ENCODE measurements at places on chromosomes 16 and 17.

DNA sequence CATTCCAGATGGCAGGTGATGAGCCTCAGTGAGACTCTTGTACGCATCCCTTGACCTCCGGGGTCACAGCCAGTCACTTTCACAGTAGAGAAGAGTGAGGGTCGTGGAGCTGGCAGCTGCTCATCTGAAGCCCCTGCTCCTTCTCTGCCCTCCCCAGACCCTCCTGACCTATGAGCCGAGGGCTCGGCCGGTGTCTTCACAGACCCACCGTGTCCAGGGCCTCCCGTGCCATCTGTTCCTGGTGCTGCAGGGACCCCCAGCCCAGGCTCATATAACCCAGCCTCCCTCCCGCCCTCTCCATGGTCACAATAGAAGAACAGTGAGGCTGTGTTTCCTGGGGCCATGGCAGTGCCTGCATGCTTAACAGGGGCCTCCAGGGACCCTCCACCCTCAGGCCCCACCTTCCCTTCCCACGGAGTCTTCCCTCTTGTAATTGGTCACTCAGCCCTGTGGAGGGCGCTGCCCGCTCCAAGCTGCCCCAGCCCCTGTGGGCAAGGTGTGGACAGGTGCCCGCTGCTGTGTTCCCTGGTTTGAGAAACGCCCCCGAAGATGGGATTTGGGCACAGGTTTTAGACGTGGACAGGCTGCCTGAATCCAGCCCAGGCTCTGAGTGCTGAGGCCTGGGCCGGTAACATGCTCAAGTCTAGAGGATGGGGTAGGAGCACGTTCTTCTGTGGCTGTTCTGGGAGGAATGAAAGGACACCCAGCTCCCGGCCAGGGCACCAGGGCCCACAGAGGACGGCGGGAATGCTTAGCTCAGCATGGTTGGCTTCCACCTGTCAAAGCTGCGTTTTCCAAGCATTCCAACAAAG lies 38.7 kb downstream of the ACSF3 start:
- no peak for DNase-seq

DNA sequence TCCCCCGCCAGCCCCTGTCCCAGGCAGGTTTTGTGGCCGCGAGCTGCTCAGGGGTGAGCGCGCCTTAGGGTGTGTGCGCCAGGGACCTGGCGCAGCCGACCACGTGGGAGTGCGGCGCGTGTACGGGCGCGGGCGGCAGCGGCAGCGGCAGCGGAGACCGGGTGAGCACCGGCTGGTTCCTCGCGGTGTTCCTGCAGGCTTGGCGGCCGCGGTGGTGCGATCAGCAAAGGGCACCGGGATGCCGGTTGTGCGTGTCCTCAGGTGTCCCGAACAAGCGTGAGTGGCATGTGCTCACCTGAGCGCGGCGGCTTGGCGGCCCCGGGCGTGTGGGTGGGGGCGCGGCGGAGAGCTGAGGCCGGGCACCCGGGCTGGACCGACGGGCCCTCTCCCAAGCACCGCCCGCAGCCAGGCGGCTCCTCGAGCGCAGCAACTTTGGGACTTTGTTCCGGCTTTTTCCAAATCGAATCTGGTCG lies 381 bp upstream of the HSD11B2 start:
- no peak for DNase-seq

DNA sequence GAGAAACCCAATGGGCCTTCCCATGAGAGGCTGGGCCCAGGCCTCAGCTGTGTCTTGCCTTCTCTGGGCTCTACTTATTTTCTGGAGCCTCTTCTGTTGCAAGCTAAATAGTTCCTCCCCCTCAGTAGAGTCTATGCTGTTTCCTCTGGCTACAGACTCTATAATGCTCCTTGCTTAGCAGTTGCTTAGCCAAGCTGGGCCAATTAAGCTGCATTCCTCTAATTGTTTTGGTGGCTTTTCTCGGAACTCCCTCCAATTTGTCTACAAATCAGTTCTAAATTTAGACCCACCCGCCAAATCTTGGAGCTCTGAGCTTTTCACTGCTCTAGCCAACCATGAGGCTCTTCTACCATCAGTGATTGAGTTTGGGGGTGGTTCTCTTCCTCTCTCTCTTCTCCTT lies 302.7 kb upstream of the ASIC2 start:
- no peak for DNase-seq

- DNase-seq, result no peak
Measured at GRCh38 chr16:27321013-27321915, 7.5 kb downstream of the IL4R start.

DNA sequence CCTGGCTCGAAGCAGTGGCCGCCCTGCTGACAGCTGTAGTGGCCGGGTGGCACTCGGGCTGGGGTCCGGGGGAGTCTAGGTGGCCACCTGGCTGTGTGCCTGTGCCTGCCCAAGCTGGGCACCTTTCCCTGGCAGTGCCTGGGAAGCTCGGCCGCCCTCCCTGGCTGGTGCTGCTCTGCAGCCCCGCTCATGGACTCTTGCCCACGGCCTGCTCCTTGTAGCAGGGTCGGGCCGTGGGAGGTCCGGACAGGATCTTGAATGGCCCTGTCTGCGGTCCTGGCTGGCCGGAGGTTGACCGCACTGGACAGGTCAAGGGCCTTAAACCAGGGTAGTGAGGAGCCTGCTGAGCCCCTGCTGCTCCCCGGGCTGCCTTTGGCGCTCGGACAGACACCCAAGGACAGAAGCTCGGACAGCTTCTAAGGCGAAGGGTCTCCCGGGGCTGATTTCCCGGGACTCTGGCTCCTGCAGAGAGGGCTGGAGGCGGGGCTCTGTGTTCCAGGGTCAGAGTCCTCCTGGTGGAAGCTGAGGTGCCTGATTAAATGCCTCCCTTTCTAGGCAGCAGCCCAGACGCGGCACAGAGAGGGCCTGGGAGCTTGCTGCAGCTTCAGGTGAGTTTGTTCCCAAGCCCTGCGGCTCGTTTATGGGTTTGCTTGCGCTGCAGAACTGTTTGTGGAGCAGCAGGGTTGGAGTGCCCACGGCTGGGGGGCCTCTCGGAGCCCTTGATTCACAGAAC lies 6.0 kb downstream of the CAPN15 start:
- DNase-seq, result no peak

DNA sequence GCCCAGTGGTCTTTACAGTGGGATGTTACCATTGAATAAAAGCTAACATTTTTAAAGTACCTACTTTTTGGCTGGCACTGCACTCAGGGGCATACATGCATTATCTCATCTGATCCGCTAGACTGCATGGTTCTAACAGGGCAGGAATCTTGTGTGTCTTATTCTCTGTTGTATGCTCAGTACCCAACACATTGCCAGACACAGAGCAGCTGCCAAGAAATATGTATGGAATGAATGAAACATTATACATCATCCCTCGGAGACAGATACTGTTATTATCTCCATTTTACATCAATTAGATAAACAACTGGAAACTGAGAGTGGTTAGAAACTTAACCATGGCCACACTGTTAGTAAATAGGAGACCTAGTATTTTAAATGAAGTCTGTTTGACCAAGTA lies 74.1 kb upstream of the CDH11 start:
- no peak for DNase-seq

DNA sequence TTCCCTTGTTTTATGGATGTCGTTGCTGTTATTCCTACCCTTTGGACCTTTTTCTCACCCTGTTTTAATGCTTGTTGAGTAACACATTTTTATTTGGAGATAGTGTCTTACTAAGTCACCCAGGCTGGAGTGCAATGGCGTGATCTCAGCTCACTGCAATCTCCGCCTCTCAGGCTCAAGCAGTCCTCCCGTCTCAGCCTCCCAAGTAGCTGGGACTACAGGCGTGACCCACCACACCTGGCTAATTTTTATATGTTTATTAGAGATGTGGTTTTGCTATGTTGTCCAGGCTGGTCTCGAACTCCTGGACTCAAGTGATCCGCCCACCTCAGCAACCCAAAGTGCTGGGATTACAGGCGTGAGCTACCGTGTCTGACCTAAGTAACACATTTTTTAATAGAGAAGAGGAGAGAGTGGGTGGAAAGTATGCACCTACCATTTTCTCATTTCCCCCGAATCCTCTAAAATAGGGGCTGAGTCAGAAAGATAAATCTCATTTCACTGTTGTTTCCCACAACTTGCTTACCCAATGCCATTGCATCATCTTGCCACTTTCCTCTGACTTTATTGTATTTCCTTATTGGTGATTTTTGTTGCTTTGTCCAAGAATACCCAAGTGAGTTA lies 7.0 kb downstream of the DHX40 start:
- DNase-seq, result peak; percentile 5

GRCh38 chr16:30839523-30840227 lies 52.7 kb upstream of the ZNF629 start:
- DNase-seq, result no peak

DNA sequence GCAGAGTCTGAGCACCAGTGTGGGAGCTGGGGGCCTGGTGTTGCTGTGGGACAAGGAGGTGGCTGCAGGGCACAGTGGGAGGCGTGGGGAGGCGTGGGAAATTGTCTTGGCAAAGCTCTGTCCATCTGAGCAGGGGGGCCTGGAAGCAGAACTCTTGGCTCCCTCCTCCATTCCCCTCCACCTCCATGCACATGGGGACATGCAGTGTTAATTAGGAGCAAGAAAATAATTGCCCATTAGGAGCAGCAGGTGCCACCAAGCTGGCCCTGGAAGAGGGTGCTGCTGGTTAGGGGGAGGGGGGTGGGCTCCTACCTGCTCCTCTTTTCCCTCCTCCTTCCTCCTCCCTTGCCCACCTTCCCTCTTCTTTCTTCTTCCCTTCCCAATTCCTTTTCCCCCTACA lies 4.5 kb downstream of the TTYH2 start:
- DNase-seq, result no peak

DNA sequence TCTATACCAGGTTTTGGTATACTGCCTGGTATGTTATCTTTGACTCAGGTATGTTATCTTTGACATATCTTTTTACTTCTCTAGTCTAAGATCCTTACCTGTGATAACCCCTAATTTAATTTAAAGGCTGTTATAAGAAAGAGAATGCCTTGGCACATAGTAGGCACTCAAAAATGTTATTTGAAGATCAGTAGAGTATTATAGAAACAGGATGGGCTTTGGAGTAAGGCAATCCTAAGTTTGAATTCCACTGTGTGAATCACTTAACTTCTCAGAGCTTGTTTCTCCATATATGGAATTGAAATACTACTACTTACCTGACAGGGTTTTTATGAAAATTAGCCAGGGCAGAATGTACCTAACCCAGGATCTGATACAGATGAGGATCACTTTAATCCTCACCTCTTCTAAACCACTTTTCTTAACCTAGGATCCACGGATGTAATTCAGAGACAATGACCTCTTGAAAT lies 1.2 kb downstream of the BRIP1 start:
- DNase-seq, result peak; percentile 19

DNA sequence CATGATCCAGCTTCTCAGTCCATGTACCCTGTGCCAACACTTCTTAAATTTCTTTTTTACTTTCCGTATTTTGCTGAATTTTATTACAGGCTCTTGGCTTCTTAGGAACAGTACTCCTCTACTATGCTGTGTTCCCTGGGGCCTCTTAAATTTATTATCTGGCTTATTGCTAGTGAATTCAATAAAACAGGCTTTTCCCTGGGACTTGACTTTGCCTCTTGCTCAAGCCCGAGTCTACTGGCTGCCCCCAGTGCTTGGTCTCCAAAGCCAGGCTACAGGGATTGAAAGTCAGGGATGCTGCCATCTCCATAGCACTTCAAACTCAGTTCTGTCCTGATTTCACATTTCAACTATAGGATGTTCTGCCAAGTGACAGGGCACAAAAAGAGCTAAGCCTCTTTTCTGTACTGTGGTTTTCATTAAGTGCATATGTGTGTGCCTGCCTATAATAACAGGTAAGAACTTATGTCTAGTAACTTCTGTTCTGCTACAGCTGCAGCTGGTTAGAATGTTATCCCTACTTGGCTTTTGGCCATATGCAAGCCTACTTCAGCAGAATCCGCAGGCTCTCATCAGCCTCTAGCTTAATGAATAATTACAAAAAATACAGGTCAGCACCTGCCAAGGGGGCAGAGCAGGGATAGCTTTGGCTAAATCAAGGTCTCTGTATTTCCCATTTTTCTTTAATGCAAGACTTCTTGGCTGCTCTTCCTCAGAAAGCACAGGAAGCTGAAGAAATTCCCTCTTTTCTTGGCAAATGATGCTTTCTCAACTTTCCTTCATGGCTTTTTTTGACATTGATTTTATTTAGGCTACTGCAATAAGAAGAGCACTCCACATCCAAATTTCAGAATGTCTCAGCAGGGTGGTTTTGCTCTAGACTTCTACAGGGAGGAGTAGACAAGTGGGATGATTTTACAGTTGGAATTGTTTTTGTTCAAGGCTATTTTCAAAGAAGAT lies 8.2 kb downstream of the FAM20A start:
- peak; percentile 29 for DNase-seq

DNA sequence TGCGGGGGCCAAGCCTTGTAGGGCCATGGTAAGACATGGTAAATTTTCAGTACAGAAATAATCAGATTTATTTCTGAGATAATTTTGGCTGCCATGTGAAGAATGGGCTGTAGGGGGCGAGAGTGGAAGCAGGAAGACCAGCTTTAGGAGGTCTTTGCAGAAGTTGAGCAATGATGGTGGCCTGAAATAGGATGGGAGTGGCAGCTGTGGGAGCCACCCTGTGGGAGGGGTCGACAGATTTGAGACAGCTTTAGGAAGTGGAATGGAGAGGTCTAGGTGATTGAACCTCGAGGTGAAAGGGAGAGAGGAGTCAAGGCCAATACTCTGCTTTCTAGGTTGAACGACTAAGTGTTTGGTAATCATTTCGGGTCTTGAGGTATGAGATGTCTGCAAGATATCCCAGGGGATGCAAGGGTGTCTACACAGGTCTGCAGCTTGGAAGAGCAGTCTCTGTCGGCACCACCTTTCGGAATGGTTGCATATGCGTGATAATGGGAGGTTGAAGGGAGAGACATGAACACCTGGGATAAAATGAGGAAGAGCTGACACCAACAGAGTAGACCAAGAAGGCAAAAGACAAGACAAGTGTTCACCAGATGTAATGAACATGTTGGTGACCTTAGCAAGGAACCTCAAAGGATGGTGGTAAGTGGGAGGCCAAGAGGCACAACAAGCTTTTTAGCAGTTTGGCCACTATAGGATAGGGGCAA lies 4.2 kb upstream of the ATXN7L3 start:
- DNase-seq, result peak; percentile 35

DNA sequence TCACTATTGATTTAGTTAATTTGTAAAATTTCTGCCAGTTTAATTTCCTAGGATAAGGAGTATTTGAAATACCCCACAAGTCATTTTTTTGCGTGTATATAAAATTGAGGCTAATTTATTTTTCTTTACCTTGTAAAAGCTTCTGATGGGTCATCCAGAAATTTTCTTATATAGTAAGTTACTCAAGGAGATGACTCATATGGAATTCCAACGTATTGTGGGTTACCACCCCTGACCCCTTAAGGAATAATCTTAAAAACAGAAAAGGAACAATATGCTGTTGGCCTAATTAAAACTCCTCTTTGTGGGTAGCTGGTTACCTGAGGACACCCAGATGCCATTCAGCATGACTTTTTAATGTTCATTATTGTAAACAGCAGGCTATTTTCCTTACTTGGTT lies 13.6 kb downstream of the HEATR6 start:
- DNase-seq, result no peak

DNA sequence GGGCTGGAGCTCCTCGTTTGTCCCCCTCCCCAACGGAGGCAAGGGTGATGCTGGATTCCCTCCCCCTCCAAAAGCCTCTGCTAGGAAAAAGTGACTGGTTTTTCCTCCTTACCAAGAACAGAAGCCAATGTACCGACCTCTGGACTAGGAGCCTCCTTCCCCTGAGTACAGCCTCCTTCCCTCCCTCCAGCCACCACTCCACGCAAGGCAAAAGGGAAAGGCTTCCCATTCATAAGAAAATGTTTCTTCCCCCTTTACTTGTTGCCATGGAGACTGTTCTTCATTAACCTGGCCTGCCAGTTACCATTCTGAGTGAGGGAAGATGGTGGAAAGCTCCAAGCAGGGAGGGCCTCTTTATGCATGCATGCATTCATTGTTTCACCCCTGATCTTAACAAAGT lies 4.3 kb upstream of the PIMREG start:
- DNase-seq, result no peak

All from AG08395 (cell line).